ENCODE measurements at places on chromosomes 1 and 21. TPM values are rescaled to one million over a fixed set of nuclear protein-coding genes. Genes with fewer than 3 reads are reported as not detected.

DNA sequence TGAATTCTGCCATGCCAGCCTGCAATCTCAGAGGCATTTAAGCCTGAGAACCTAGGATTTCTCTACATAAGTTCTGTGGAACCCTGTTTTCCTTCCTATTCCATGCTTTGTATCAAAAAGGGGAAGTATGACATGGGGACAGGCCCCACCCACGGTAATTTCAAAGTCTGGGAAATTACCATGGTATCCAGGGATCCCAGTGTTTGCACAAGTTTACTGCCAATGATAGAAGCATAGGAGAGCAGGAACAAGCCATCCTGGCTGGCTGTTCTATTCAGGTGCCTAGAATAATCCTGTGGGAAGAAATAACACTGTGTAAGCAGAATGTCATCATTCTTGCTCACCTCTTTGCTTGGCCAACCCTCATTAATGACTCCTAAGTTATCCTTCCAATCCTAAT, 53.8 kb upstream of the ATP1B1 start:
- no peak for ATAC-seq

GRCh38 chr1:210218047-210218446, 14.5 kb upstream of the SERTAD4 start:
- no peak for ATAC-seq

GRCh38 chr1:109640285-109640865, 15.5 kb upstream of the GSTM4 start:
- peak; percentile 40 for ATAC-seq

The MFSD2A gene
- total RNA-seq: 2.4 TPM

The TBX15 gene
- 52.7 TPM for total RNA-seq

DNA sequence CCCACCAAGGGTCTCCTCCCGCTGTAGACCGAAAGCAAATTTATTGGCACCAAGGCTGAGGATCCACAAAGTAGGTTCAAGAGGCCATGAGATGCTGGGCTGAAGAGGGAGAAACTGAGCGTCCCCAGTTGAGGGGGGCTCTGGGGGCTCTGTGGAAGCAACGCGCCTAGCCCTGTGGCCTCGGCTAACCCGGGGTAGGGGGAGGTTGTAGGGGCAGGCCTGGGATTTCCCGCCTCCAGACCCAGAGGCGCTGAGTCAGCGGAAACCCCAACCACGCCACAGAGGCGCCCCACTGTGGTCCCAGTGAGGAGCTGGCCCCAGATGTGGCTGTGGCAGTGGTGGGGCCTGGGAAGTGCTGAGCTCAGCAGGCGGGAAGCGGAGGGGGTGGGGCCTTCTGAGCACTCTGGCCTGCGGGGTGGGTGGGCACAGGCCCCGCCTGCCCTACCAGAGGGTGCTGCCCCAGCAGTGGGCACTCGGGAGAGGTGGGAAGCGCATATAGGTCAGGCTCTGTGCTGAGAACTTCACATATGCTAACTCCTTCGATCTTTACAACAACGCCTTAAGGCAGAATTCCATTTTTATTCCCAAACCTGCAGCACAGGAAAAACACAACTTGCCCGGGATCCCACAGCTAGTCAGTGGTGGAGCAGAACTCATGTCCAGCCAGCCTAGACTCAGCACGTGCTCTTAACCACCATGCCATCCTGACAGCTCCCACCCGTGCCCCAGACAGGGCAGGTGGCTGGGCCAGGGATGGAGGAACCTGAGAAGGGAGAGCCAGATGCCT, 1.5 kb upstream of the COL16A1 start:
- ATAC-seq: peak; percentile 12

DNA sequence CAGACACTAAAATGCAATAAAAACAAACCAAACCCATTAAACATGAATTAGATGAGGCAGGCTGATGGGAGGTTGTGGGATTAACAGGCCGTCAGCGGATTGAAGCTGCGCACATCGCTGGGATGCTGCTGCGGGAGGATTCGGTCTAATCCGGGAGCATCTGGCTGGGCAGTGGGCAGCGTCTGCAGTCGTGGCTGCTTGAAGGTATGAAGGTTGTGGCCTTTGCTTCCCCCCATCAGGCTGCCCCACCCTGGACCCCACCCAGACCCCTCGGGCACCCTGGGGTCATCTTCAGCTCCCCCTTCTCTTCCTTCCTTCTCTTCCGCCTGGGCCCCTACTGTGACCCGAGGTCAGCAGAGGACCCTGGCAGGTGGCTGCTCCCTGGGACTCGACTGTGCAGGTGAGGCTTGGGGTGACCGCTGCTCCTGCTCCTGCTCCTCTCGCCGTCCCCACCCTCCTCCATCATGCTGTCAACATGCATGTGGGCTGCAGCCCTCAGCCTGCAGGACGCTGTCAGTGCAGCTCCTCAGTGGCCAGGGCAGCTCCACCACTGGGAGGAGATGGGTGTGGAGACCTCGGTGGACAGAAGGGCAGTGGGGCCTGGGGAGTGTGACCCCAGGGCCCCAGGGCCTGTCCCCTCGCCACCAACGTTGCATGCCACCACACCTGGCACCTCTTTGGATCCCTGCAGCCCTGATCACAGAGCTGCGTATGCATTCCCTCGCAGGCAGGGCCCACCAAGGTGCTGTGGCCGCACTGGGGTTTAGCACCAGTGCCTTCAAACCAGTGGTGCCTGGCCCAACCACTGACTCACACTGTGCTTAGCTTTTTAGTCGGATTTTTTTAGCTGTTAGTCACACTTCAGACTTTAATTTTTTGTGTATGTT, 112.2 kb upstream of the COL6A1 start:
- ATAC-seq: no peak

GRCh38 chr1:143698016-143698415, 273.8 kb downstream of the FAM72C start:
- ATAC-seq: no peak

GRCh38 chr21:35099310-35099709, 50.2 kb upstream of the RUNX1 start:
- no peak for ATAC-seq

DNA sequence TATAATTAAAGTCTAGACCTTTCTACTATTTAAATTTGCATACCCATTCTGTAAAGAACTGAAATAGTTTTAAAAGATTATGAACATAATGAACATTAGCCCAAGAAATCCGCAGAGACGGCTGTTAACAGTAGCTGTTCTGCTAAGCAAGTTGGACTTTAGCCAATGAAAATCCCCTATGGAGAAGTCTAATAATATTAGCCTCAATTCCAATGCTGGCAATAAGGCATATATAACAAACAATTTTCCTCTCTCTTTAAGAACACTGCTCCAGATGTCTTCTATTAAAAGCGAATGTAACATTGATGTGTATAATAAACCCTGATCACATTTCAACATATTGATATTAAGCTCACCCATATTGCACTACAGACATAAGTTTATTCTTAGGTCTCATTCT, 221.3 kb upstream of the KCTD3 start:
- ATAC-seq: no peak

GRCh38 chr1:153749408-153750005, 21.7 kb downstream of the INTS3 start:
- peak; percentile 99 for ATAC-seq

- ATAC-seq: no peak
Observed at GRCh38 chr1:28580722-28581530, 11.1 kb upstream of the RAB42 start.

DNA sequence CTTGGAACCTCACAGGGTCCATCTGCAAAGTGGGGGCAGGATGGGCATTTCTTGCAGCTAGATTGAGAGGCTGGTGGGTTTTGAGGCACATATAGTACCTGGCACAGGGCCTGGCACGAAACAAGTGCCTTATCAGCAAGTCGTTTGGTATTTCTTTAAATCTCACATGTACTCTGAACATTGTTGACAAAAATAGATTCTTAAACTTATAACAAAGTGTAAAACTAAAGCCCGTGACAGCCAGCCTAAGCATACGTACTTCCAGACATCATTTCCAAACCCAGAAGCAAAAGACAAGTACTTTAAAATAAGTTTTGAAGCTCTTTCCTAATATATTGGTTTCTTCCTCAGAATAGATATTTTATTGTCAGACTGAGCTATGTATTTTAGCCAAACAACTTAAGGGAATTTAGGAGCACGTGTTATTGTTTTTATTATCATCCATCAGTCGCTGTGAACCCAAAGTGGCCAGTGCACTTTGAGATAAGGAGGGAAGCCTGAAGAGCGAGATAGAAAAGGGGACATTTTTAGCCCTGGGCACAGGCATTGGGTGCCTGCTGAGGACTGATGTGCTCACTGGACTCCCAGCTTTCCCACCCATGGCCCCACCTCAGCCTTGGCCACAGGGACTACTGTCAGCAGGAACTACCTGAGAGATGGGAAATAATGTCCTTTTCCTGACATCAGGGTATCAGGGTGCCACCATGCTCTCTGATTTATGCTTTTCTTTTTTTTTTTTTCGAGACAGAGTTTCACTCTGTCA, 3.0 kb downstream of the FBLIM1 start:
- no peak for ATAC-seq

- ATAC-seq: no peak
Observed at GRCh38 chr21:17388226-17388625, 124.6 kb upstream of the CXADR start.

GRCh38 chr1:157288996-157289395, 150.8 kb upstream of the ETV3 start:
- no peak for ATAC-seq

The C1orf94 gene
- 0.58 TPM for total RNA-seq

DNA sequence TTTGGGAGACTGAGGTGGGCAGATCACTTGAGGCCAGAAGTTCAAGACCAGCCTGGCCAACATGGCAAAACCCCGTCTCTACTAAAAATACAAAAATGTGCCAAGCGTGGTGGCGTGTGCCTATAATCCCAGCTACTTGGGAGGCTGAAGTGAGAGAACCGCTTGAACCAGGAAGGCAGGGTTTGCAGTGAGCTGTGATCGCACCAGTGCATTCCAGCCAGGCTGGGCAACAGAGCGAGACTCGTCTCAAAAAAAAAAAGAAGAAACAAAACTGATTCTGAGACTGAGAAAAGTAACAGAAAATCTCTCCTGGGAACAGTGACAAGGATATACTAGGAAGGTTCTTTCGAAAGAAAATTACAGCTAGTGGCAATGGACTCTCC, 20.9 kb downstream of the USP48 start:
- ATAC-seq: no peak

The OLIG2 gene
- total RNA-seq: 11.3 TPM

DNA sequence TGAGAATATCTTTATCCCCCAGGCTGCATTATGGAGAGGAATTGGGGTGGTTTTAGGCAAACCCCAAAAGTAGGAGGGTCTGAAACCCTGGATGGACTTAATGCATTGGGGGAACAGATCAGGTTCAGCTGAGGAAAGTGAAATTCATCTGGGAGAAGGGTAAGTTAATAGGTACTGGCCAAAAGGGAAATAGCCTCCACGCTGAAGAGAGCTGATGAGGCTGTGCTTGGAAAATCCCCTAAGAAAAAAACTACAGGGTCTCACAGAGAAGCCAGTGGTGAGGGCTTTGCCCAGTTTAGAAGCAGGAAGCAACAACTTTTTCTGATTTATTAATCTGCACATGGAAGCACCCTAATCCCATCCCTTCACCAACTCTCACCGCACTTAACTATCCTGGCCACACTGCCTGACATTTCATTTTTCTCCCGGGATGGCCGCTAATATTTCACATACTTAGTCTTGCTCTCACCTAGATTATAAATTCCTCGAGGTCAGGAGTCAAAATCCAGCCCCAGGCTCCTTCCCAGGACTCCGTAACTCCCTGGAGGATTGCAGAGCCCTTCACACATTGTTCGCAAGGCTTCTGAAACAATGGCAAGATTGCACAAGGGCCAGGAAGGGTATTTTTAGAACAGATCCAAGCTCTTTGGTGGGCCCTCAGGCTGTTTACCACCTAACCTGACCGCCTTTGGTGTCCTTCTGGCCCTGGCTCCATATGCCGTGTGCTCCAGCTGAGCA, 60.9 kb upstream of the TARBP1 start:
- no peak for ATAC-seq

GRCh38 chr1:55947446-55947845, 631.9 kb downstream of the PLPP3 start:
- ATAC-seq: no peak

GRCh38 chr1:42259739-42260064, 75.3 kb downstream of the FOXJ3 start:
- no peak for ATAC-seq

The SPRR2A gene
- total RNA-seq: 0.29 TPM

The KCNK2 gene
- 17.4 TPM for total RNA-seq

DNA sequence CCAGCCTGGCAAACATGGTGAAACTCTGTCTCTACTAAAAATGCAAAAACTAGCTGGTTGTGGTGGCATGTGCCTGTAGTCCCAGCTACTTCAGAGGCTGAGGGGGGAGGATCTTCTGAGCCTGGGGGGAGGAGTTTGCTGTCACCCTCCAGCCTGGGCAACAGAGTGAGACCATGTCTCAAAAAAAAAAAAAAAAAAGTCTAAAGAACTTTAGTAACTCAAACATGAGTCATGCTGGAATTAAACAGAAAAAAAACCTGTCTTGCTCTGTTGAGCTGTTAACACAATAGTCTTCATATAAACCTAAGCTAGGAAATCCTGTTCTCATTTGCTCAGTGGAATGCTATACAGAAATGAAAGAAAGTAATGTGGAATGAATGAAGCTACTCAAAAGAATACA, 16.7 kb upstream of the DISP1 start:
- ATAC-seq: peak; percentile 22

The MAP1LC3C gene
- total RNA-seq: 0.92 TPM

DNA sequence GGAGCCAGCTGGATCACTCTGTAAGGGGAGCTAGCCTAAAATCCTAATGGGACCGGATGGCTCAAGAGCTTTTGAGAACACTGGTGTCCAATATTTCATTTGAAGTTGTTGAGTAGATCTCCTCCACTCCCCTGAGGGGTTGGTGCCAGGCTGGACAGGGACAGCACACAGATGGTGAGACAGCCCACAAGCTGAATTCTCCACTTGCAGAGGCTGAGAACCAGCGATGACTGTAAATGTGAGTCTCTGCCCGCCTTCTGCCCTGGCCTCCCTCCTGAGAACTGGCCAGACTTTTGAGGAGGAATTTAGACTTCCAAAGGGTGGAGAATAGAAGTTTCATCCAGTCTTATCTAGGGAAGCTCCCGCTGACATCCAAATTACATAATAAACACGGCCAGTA, 20.5 kb upstream of the COQ8A start:
- no peak for ATAC-seq

The SERPINC1 gene
- total RNA-seq: not detected
